Astrocyte of the spinal cord (primary cell): ENCODE measurements at places on chromosomes 5 and 9.

DNA sequence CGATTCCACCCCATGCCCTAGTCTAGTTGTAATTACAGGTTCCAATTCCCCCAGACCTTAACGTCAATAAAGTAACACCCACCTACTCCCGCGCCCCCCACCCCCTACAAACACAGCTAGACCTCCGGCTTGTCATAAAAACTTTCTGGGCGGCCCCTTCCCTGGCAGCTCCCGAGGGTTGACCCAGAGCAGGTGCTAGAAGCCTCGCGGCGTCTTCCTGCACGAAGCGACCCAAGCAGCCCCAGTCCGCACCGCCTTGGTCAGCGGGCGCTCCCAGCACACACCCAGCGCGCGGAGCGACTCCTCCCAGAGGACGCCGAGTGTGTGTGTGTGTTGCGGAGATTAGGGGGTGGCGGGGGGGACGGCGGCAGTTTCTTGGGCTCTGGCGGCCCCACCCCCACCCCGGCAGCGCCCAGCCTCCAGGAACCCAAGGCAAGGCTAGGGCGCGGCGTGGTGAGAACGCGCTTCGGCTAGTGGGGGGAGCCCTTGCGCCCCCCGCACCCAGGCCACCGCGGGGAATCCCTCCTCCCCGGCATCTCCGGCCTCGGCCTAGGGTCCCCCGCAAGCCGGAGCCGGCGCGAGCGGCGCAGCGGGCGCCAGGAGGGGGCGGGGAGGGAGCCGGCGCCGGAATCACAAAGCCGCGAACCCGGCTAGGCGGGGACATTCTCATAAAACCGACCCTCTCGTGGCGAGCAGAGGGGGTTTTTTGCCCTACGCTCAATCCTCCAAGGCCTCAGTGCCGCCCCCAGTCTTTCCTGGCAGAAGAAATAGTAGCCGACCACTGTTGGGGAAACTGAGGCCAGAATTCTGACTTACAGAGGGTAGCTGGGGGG, 2.2 kb downstream of the PCDH1 start:
- DNase-seq: no peak

DNA sequence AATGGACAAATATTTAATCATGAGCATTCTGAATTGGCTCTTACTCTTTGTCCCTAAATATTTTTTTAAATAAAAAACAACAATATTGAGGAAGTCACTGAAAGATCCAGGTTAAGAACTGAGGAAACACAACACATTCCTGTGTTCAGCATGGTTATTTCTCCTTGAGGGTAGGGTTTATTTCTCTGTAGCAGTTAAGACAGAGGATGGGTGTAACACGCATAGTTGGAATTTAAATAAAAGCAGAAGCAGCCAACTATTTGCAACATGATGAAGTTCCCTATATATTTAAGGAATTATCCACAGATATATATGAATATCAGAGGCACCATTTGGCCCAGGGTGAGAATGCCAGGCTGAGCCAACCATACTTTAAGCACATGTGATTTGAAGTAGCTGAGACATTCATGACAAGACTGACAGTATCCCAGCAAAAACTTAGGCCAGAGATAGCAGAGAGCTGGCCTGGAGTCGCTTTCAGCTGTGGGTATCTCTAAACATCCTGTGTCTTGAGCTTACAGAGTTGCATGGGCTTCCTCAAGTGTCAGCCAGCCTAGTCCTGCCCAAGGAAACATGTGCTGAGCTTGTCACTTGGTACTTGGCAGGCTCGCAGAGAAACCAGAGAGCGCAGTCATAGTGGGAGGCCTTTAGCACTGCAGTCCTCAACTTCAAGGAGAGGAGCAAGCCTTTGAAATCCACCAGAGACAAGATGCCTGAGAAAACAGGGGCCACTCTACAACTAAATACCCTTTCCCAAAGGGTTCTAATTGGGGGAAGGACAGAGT, 43.6 kb downstream of the SEMA5A start:
- no peak for DNase-seq

DNA sequence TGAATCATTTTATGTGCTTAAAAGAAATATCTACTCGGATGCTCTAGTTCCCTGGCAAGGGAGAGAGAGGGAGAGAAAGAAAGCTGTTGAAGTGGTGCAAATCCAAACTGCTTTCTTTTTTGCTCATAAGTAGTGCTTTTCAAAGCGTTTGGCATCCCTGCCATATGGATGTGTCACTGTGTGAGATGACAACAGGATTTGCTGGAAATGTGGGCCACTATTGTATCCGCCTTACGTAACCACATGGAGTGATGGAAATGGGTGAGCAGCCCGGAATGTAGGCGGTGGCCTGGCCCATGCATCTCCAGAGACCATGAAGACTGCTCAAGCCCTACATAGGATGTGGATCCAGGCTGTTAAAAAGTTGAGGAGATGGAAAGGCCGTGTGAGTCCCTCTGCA, 30.8 kb downstream of the TJP2 start:
- DNase-seq: no peak

- no peak for DNase-seq
These were observed 31.9 kb upstream of the PCSK5 start for GRCh38 chr9:75858497-75859092.

- DNase-seq: no peak
These were observed 314.7 kb upstream of the GRAMD2B start for GRCh38 chr5:126108470-126108869.

- no peak for DNase-seq
These were observed 111.6 kb downstream of the ZNF608 start for GRCh38 chr5:124634741-124635323.
